Germinal center (tissue), 1 donor: ENCODE measurements at places on chromosomes 1 and 21.

DNA sequence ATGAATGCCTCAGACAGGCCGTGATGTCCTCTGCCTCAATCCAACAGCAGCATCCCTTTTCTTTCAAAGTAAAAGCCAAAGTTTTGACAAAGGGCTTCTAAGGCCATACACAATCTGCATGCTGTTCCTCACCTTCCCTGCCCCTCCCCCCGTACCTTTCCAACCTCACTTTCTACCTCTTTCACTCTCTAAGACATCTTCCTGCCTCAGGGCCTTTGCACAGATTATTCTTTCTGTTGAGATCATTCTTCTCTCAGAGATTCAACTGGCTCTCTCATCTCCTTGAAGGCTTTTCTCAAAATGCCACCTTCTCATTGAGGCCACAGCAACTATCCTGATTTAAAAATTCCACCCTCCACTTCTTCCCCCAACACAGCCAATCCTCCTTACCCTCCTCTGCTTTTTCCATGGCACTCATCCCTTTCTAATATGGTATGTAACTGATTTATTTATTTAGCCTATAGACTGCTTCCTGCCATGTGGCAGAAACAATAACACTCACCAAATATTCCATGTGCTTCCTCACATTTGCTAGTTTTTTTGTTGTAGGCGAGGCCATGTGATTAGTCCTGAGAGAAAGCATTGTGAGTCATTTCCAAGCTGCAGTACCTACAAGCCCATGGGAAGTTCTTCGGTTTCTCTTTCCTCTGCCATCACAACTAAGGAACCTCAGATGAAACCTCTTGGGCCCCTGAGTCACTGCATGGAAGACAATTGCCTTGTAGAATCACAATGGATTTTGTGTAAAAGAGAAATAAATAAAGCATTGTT lies 58.7 kb upstream of the GADD45A start:
- DNase-seq: no peak

GRCh38 chr1:230368363-230368762 lies 57.8 kb downstream of the PGBD5 start:
- DNase-seq: no peak

- no peak for DNase-seq
Observed at GRCh38 chr1:245516284-245516759, 361.5 kb downstream of the KIF26B start.

GRCh38 chr1:204385727-204386126 lies 25.9 kb downstream of the PPP1R15B start:
- DNase-seq: no peak

DNA sequence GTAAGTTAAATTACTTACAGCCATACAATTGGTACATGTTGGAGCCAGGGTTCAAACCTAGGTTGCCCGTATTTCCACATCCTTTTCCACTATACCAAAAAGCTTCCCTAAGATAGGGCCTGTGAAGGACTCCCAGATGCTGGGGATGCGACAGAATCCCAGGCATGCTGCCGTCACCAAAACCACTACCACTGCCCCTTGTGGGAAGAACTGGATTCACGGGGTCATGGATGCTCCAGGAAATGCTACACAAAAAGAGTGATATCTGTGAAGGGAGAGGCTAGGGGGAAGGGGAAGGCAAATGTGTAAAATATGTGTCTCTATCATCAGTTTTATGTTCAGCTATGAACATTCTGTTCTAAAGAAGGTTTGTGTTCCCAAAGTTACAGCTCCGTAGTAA lies 133.9 kb upstream of the IVNS1ABP start:
- DNase-seq: no peak

DNA sequence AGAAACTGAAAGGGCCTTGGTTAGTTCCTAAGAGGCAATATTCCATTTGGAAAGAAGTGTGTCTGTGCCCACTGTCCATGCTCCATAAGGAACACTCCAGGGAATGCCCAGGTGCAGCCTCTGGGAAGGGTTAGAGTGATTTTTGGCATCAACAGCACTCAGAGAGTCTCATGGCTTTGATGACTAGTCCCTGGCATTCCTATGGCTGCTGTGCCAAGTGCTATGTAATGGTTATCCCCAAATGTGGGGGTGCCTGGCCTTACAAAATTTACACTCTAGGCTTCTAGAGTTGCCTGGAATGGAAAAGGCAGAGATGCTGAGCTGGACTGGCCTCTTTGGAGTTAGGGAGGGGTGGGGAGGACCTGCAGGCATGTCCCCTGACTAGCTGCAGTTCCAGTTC lies 75.0 kb upstream of the BCAR3 start:
- DNase-seq: no peak

GRCh38 chr1:225973158-225973557 lies 26.0 kb downstream of the SDE2 start:
- DNase-seq: no peak

GRCh38 chr1:164562947-164563520 lies 4.0 kb downstream of the PBX1 start:
- DNase-seq: no peak

- DNase-seq: no peak
Observed at GRCh38 chr1:90834354-90834885, 117.3 kb upstream of the BARHL2 start.

DNA sequence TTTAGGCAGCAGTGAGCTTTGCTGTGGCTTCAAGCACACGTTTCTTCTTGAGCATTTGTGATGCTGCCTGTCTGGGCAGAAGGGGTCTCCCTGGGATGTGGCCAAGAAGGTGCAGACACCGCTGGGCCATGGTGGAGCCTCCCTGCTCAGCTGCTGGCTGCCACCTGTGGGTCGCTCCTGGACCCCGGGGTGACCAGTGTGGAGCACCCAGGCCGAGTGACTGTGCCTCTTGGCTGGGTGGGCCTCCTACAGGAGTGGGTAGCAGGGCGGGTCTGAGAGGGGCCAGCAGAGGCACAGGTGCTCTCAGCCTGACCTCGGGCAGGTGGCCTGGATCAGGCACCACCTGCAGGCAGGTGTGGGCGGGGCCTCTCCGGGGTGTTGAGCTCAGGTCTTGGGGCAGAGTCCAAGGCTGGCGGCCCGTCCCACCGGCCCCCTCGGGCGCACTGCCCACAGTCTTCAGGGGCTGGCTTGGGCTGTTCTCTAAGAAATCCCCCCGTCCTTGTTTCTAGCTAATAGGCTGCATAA lies 42.0 kb upstream of the COL6A1 start:
- DNase-seq: no peak

GRCh38 chr1:91831132-91831930 lies 54.6 kb downstream of the TGFBR3 start:
- DNase-seq: no peak

DNA sequence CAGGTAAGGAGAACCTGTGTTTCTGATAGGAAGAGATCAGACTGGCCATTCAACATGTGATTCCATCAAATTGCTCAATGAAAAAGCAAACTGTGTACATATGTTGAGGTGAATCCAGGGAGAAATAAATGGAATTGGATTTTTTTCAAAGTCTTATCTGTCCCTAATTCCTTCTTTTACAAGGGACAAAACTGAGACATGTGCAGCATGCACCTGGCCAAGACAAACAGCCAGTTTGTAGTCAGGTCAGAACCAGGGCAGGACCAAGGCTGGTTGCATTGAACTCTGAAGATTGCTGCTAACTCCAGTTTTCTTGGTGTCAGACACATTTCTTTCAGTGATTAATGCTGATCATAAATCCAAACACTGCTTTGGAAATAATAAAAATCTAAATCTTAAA lies 69.6 kb upstream of the CCDC190 start:
- DNase-seq: no peak

GRCh38 chr1:95126366-95126765 lies 9.2 kb downstream of the TLCD4 start:
- DNase-seq: no peak

DNA sequence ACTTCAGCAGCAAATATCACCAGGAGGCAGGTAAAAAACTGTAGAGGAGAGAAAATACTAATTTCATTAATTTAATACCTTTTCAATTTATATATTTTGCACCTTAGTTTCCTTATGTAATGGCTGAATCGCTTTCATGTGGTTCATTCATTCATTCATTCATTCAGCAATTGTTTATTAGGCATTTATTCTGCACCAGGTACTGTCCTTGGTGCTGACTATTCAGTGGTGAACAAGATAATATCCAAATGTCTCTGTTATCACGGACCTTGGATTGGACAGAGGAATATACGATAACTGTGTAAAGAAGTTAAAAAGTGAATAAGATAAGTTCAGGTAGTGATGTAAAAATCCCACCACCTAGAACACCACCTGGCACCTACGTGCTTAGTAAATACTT lies 28.8 kb downstream of the TSPAN2 start:
- no peak for DNase-seq

GRCh38 chr1:159817276-159818041 lies 9.2 kb upstream of the SLAMF8 start:
- no peak for DNase-seq

GRCh38 chr21:44496564-44497550 lies 41.5 kb downstream of the LRRC3 start:
- DNase-seq: no peak

DNA sequence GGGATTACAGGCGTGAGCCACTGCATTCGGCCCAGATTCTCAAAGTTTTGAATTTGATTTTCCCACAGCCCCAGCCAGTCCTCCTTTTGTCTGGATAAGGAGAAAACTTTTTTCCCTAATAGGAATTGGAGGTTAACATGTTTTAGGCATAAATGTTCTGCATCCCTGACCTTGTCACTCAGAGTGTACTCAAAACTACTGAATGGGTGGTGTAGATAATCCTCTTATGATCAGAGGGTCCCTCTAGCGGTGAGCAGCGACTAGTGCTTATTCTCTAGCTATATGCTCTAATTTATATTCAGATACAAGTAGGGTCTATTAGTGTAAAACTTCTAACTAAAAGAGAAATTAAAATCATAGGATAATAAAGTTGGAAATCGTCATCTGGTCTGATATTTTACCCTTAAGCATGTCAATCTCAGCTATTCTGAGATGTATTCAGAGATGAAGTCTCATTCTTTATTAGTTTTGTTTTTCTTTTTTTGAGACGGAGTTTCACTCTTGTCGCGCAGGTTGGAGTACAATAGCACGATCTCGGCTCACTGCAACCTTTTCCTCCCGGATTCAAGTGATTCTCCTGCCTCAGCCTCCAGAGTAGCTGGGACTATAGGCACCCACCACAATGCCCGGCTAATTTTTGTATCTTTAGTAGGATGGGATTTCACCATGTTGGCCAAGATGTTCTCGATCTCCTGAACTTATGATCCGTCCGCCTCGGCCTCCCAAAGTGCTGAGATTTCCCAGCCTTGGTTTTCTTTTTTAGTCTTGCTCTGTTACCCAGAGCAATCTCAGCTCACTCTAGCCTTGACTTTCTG lies 2.7 kb upstream of the PSMD4 start:
- peak; percentile 80 for DNase-seq

DNA sequence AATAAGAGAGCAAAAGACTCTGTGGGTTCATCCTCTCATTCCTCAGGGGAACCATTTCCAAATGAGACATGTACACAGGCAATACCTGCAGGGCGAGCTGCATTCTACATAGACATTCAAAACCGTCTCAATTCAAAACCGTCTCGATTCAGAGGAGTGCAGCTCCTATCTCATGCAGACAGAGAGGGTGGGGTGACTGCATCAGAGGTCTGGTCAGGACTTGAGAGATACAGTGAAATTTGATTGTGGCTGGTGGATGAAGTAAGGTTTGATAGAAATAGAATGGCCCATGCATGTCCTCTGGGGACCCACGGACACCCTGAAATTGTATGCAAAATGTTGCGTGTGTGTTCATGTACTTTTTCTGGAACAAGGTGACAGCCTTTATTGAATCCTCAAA lies 27.3 kb downstream of the TEX35 start:
- DNase-seq: no peak

DNA sequence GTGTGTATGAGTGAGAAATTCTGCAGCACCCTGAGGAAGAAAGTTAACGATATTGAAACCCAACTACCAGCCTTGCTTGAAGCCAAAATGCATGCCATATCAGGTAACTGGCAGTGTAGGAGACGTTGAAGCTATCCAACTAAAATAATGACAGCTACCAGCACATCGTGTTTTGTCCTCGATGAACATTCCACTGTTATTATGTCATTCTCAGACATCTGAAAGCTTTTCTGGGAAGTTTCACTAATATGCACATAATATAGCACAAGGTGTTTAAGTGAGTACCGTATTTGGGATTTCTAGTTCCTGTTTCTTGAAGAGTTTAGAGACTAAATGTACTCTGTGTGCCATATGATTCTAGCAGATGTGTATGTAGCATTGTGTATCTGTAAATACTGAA lies 173.5 kb downstream of the DISC1 start:
- DNase-seq: no peak

DNA sequence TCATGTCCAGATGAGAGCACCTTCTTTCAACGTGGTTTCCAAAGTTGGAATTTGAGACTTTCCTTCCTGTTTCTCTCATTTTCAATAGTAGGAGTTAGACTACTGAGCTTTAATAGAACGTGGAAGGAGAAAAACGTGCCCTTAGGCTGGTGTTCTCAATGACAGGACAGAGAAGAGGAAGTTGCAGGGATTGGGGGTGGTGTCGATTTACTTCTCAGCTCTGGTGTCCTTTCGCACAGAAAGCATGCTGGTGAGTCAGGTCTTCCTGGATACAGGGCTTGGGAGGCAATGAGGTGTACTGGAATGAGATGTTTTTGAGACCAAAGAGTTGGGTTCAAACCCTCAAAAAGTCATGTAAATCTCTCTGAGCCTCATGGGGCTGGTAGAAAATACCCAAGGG lies 67.1 kb downstream of the HIVEP3 start:
- DNase-seq: peak; percentile 22

GRCh38 chr1:188425687-188426086 lies 1596.9 kb downstream of the PLA2G4A start:
- DNase-seq: no peak

GRCh38 chr1:178637841-178638240 lies 87.2 kb upstream of the RALGPS2 start:
- no peak for DNase-seq

DNA sequence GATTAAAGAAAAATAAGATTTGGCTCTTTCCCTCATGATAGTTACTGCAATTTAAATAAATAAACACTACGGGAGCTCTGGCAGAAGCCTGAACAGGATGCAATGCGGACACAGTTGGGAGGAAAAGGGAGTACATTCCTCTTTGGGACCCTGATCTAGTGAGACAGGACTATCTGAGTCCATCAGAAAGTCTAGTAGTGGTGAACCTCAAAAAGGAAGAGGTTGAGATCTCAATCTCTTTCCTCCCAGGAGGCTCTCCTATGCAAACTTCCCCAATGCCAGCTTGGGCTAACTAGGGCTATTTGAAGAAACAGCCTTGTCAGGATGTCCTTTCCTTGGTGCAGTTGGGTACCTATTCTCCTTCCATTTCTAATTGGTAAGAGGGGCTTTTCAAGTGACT lies 4.9 kb upstream of the ABCD3 start:
- no peak for DNase-seq
